ENCODE measurements at places on chromosomes 4 and X.

DNA sequence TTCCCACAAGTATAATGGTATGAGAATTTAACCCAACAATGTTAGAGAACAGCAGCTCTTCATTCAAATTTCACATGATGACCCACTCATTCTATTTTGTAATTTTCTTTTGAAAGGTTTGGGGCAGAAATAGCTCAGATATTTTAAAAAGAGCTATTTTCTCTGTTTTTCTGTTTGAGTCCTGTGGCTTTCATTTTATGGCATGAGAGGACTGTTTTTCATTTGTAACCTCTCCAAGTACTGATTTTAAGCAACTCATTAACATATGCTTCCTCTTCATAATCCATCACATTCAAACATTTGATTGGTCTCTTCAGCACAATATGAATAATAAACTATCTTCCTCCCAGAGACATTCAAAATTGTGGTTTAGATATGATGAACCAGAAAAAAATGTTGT lies 129.0 kb upstream of the TEX13A start:
- DNase-seq = no peak

DNA sequence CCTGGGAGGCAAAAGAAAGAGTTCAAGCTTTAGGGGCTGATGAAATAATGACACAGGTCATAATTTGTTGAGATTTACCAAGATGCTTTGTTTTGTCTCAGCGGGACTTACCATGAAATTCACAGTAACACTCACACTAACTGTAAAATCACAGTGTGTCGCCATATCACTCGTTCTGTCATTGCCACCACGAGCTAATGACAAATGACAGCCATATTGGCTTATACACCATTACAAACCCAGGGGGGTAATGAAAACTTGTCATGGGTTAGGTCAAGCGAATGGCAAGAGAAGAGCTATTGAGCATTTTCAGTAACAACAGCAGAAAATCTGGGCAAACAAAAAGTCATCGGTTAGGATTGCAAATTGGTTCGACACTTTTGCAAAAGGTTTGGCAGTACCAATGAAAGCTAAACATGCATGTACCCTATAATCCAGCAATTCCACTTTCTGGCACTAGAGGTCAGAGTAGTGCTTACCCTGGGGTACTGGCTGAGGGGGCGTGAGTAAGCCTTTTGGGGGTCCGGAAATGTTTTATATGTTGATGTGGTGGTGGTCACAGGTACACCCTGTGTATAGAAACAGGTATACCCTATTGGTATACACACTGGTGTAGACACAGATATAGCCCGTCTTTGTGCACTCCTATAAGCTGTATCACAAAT lies 83.9 kb upstream of the RAI2 start:
- peak; percentile 22 for DNase-seq

DNA sequence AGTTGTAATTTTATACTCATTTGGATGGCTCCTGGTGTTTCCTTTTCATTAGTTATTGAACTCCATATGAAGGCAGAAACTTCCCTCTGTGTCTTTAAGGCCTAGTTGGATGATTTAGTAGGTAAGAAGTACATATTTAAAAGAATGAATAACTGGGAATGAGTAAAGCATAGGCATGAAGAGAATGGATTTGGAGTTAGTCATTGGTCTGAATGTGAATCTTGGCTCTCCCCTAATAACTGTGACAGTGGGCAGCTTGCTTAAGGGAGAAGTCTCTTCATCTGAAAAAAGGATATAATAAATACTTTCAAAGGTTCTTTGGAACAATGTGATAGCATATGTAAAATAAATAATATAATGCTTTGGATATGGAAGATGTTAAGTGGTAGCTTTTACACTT lies 13.2 kb downstream of the SNX25 start:
- DNase-seq = no peak

- DNase-seq = no peak
Observed at GRCh38 chr4:1598206-1599025, 85.7 kb downstream of the FAM53A start.

GRCh38 chr4:15655223-15656037 lies at the start of gene FBXL5:
Gene FBXL5 (minus strand): TSS chr4:15655357. CDS start chr4:15655287, 70 bp downstream.
- DNase-seq = peak; percentile 87

GRCh38 chr4:8229331-8229975 lies 30.4 kb downstream of the SH3TC1 start:
- DNase-seq = no peak

DNA sequence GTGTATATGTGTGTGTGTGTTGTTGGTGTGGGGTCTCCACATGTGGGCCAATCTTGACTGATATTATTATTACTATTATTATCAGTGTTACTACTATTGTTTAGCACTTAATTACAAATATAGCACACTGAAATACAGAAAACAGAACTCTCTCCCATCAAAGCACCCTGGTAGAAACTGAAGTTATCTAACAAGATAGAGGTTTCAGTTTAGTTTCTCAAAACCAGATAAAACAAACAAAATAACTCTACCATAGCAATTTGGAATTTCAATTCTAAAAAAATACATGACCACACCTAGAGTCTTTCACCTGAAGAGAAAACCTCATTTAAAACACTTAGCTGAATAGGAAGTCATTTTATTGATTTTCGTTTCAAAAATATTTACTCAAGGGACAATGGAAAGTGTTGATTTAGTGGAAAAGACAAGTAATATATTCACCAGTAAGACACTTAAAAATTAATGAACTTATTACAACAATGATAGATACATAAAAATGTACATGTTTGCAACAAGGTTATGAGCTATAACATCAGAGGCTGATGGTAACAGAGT lies 252.3 kb downstream of the PDHA2 start:
- DNase-seq = no peak

- no peak for DNase-seq
Observed at GRCh38 chr4:138665851-138666250, 349.7 kb upstream of the NOCT start.

All from CD4-positive, alpha-beta T cell treated with Interleukin-10 for 1 hour (primary cell).